ENCODE measurements at places on chromosomes 7 and 10.

- no peak for DNase-seq
Measured at GRCh38 chr7:146645383-146645976, 528.9 kb downstream of the CNTNAP2 start.

DNA sequence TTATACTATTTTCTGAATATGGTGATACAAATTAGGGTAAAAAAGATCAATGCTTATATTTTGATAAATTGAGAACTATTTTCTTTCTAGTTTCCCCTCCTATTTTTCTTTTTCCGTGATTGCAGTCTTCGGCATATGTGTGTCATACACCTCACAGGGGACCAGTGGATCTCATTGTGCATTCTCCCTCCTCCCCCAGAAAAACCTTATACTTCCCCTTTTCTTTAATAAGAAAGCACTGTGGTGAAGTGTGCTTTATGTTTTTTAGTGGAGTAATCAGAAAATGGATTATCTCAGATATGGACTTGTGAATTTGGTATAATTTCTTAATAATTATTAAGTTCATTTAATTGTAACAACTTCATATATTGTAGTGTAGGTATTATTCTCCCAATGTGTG, 72.8 kb downstream of the BICC1 start:
- no peak for DNase-seq

DNA sequence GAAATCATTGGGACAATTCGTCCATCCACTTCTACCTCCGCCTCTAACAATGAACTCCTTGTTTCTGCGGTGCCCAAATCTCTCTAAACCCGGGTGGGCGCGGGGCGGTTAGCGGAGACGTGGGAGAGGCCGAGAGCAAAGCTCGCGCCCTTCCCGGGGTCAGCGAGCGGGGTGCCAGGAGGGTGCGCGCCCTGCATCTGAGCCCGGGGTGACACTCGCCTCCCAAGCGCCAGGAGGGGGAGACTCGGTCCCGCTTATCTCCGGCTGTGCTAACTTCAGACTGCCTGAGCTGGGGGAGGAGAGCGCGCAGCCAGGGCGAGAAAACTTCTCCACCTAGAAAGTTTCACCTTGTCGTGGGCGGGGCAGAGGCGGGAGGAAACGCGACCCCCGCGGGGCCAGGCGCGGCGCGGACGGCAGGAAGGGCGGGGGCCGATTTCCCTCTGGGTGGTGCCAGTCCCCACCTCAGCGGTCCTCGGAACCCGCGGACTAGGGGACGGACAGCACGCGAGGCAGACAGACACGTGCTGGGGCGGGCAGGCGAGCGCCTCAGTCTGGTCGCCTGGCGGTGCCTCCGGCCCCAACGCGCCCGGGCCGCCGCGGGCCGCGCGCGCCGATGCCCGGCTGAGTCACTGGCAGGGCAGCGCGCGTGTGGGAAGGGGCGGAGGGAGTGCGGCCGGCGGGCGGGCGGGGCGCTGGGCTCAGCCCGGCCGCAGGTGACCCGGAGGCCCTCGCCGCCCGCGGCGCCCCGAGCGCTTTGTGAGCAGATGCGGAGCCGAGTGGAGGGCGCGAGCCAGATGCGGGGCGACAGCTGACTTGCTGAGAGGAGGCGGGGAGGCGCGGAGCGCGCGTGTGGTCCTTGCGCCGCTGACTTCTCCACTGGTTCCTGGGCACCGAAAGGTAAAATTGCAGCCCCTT, at the start of gene MET:
TSS of gene MET (plus strand) at position 516 of the 915 bp plus-strand sequence. CDS start 26,889 bp downstream, outside the sequence.
- DNase-seq: no peak

GRCh38 chr7:5620459-5620881, 161.0 kb downstream of the RNF216 start:
- DNase-seq: no peak

DNA sequence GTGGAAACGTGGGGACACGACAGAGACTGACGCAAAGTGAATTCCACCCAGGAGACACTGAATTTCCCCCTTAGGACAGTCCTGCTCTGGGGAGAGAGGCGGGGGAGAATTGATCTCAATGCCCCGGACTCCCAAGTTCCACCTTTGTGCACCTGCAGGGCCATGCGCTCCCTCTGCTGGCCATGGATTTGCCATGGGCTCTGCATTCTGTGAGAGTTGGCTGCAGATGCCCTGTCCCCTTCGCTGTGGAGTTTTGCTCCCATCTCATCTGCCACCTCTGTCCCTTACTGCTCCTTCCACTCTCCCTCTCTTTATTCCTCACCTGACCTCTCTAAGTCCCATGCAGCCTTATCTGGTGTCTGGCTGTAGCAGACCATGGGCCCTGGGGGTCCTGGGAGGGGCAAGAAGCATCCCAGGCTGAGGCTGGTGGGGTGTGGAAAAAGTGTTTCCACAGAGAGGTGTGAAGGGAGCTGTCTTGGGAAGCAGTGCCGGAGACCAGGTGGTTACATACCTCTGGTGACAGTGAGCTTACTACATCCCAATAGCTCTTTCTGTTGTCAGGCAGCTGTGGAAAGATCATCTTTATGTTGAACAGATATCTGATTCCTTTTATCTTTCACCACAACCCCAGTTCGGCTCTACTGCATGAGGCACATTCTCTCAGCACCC, 14.3 kb downstream of the GHRHR start:
- DNase-seq: no peak

DNA sequence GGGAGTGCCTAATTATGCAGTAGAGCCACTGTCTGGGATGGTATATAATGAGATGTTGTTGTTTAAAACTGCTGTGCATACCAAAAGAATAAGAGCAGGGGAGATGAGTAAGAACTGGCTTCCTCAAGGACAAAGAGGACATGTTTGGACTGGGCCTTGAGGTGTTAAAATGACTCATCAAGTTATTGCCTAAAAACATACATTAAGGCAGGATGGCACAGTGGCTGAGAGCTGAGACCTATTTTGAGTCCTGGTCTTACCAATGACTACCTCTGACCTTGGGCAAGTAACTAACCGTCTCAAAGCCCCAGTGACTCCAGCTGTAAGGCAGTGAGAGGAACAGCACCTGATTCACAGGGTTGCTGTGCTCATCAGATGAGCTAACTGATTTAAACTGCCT, 71.1 kb downstream of the CFAP58 start:
- no peak for DNase-seq

- DNase-seq: no peak
Measured at GRCh38 chr10:118912961-118913600, 116.4 kb upstream of the NANOS1 start.

DNA sequence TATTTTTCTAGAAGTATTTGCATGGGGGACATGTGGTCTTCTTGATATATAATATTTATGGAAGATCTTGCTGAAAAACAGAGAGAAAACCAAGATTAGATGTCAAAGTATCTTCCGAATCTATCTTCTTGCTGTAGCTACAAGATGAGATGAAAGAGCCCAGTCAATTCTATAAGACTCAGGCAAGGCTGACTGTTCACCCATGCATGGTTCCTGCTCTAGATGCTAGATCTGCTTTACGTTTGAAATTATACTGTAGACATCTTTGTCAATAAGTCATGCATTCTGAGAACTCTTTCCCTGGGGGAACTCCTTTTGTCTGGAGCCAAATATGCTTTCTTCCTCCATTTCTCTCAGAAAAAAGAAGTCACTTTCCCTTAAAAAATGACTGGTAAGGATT, 1292.0 kb downstream of the XPNPEP1 start:
- DNase-seq: no peak

DNA sequence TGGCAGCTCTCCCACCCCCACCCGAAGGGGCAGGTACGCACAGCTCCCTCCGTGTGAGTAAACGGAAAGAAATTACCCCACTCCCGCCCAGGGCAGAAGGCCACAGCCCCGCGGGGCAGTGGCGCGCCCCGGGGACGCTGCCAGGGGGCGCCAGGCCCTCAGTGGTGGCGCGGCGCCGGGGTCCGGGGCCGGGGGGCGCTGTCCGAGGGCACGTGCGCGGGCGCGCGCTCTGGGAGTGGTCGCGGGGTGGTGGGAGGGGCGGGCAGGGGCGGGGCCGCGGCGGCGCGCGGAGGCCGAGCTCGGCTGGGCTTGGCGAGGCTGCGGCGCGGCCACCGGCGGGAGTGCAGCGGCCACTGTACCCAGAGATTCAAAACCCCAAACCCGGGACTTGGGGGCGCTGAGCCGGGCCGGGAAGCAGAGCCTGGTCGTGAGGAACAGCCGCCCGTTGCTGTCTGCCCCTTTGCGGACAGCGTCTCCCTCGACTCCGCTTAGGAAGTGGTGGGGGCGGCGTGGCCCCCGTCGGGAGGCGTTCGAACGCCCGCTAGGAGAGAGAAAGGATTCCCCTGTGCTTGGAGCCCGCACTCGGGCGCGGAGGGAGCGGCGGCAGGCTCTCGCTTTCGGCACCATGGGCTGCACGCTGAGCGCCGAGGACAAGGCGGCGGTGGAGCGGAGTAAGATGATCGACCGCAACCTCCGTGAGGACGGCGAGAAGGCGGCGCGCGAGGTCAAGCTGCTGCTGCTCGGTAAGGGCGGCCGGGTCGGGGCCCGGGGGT, at the start of gene GNAI1:
TSS of gene GNAI1 (plus strand) at position 296 of the 773 bp plus-strand sequence. CDS start at position 626, 330 bp downstream.
- no peak for DNase-seq

- no peak for DNase-seq
Measured at GRCh38 chr10:101073631-101074030, 11.8 kb downstream of the KAZALD1 start.

DNA sequence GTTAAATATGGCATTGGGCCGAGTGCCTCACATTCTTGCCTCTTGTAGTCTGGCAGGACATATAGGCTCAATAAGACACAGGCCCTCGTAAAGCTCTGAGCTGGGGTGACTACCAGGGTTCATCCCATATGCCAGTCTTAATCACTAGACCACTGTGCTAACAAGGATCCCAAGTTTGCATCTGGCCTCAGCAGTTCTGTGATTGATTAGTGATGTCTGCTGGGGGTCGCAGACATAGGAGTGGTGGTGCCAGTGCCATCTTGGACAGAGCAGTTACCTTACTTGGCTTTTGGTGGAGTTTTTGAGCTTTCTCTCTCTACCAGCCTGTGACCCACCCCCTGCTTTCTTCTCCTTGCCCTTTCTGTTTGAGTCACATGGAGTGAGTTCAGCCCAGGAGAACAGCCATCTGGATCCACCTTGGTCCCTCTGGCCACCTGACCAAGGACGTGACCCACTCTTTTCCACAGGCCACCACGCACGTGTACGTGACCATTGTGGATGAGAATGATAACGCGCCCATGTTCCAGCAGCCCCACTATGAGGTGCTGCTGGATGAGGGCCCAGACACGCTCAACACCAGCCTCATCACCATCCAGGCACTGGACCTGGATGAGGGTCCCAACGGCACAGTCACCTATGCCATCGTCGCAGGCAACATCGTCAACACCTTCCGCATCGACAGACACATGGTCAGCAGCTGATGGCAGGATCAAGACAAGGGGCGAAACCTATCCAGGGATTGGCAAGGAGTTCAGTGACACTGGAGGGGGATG, 4.1 kb upstream of the VSIR start:
- no peak for DNase-seq
